ENCODE measurements at places on chromosomes 2 and 18. TPM values are rescaled to one million over a fixed set of nuclear protein-coding genes. Genes with fewer than 3 reads are reported as not detected.

The GALNT13 gene
- total RNA-seq: 0.28 TPM

The SEPTIN10 gene
- 27.3 TPM for total RNA-seq

The AQP12A gene
- not detected for total RNA-seq

The C2orf15 gene
- total RNA-seq: 1.8 TPM

The ACAA2 gene
- total RNA-seq: 44.5 TPM

The SF3B6 gene
- total RNA-seq: 213 TPM

The TDRD15 gene
- total RNA-seq: 0.05 TPM
